ENCODE measurements at places on chromosomes 1 and 21. TPM values are rescaled to one million over a fixed set of nuclear protein-coding genes. Genes with fewer than 3 reads are reported as not detected.
A peak's percentile ranks its signal among the peaks of the same experiment; 100 is the strongest.

ADGRL2 gene
- total RNA-seq = 166 TPM

DNA sequence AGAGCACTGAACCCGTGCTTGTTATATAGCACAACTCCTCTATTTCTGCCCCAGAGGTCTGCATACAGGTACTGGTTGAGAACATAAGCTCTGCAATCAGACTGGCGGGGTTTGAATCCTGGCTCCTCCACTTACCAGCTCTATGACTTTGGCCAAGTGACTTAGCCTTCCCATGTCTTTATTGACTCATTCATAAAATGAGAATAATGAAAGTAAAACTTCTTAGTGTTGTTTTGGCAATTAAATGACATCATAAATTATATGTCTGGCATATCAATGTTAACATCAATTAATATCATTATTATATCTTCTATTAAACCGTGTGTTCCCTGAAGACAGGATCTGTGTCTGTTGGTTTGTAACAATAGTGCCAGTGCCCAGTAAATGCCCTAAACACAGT lies 4.3 kb downstream of the INKA2 start:
- no peak for DNase-seq

SYT6 gene
- not detected for total RNA-seq

- no peak for DNase-seq
Observed at GRCh38 chr1:12527564-12527963, 90.4 kb downstream of the DHRS3 start.

DNA sequence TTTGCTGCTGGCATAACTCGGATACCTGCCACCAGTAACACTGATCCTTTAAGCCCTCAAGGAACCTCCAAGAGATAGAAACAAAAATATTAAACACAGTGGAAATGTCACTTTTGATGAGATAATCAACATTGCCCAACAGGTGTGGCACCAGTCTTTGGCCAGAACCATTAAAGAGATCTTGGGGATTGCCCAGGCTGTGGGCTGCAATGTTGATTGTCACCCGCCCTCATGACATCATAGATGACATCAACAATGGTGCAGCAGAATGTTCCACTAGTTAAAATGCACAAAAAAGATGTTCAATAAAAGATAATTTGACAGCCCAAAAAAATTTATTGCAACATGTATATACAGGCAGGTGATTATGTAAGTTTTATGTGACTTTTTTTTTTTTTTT lies 20.2 kb upstream of the ZMYM1 start:
- no peak for DNase-seq

DNA sequence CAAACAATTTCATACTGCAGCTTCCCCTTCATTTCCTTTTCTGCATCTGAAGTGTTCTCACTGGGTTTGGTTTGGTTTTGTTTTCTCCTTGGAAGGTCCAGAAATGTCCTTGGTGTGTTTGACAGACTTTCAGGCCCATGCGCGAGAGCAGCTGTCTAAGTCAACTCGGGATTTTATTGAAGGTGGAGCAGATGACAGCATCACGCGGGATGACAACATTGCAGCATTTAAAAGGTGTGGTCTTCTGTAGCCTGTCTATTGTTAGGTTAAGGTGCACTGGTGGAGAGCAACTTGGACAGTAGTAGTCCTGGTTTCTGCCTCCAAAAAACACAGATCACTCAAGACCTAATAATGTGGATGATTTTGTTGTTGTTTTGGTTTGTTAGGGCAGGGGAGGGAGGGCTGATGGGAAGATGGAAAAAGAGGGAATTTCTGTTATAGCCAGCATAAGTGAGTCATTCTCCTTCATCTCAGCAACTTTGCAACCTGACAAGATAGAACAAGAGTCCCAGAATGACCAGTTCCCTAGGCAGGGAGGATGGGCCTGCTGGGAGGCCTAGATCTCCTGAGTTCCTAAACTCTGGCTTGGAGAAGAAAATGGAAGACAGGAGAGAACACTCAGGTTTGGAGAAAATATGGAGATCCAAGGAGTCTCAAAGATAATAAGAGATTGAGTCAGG lies 12.5 kb downstream of the HAO2 start:
- DNase-seq = no peak

DNA sequence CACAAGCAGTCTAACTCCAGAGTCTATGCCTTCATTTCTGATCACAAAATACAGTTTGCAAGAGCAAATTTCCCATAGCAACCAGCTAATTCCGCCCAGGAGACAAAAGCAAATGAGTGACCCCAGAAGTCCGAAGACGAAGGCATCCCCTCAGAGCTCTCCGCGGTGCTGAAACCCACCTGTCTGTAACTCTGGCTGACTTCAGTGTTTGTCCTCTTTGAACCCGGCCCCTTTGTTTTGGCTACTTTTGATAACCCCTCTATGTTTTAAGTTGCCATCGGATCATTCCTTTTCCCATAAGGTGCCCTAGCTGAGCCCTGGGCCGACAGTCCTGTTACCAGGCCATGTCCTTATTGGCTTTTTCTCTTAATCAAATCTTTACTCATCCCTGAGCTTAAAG lies 515.8 kb downstream of the PTPRU start:
- DNase-seq = no peak

GRCh38 chr1:5953386-5953785 lies 38.8 kb downstream of the NPHP4 start:
- no peak for DNase-seq

GRCh38 chr1:22615886-22616285 lies 20.5 kb upstream of the C1QA start:
- no peak for DNase-seq

GRCh38 chr1:218514689-218515088 lies 169.6 kb downstream of the TGFB2 start:
- no peak for DNase-seq

GRCh38 chr1:166080277-166080966 lies 86.4 kb downstream of the FAM78B start:
- DNase-seq = no peak

GRCh38 chr1:233482388-233482787 lies 131.5 kb upstream of the KCNK1 start:
- no peak for DNase-seq

GRCh38 chr1:245874942-245875580 lies 632.0 kb downstream of the SMYD3 start:
- DNase-seq = peak; percentile 90

DNA sequence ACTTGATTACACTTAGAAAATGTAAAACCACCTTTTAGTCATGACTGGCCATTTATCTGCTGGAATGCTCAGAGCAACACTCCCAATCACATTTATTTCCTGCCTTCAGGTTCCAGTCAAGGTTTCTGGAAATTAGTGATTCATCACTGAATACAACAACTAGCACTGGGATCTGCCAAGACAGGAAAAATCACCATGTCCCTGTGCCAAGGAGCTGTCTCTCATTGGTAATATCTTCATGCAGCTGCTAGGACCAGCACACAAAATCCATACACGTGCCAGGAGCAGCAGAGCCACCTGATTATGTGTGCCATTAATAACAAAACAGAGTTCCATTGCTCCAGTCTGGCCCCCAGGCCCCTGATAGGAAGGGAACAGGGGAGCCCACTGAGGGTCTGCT lies 194.6 kb downstream of the TNR start:
- DNase-seq = peak; percentile 68

DNA sequence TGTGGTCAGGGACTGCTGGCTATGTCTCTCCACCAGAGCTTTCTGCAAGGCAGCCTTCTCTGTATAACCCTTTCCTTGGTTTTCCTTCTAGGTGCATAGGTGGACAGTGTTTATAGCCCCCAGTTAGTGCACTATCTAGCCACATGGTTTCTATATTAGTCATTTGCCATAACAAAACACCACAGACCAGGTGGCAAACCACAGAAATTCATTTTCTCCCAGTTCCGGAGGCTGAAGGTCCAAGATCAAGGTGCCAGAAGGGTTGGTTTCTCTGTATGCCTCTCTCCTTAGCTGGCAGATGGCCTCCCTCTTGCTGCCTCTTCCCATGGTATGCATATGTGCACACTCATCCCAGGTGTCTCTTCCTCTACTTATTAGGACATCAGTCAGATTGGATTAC lies 106.4 kb downstream of the KAZN start:
- no peak for DNase-seq

- DNase-seq = no peak
Observed at GRCh38 chr1:1631782-1632420, at the start of gene MMP23B. Gene MMP23B (plus strand): TSS chr1:1632173. CDS start chr1:1632219, 46 bp downstream.

DNA sequence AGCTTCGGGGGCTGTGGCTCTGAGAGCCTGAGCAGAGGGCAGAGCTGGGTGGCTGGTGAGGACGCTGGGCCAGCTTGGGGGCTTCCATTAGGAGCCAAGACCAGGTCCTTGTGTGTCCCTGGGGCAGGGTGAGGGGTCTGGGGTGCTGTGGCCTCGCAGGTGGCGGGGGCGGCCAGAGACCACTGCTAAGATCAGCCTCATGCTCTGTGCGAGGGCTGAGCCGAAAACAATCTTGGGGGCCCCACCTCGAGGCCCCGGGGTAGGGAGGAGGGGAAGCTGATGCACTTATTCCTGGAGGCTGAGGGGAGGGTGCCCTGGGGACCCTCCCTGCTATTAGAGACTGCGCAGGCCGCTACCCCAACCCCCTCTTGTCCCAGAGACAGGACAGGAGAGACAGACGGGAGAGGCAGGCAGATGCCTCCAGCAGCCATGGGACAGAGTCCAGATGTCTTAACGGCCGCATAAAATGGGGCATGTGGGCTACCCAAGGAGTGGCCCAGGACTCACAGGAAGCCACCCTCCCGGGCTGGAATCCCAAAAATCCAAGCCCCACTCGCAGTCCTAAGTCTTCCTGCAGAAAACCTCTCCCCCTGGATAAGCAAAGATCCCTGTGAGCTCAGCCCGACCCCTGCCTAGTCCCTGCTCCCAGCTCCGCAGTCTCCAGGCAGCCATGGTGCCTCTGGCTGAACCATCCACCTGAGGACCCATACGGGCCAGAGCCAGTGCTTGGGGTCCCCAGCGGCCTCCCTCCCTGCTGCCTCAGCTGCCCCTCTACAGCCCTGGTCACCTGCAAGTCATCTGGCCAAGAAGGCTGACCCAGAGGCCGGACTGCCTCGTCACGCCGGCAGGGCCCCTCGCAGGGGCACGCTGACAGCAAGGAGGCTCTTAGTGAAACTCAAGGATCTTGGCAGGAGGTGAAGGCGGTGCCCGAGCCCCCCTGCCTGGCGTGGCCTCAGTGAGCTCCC lies 43.6 kb upstream of the COL18A1 start:
- DNase-seq = no peak

DNA sequence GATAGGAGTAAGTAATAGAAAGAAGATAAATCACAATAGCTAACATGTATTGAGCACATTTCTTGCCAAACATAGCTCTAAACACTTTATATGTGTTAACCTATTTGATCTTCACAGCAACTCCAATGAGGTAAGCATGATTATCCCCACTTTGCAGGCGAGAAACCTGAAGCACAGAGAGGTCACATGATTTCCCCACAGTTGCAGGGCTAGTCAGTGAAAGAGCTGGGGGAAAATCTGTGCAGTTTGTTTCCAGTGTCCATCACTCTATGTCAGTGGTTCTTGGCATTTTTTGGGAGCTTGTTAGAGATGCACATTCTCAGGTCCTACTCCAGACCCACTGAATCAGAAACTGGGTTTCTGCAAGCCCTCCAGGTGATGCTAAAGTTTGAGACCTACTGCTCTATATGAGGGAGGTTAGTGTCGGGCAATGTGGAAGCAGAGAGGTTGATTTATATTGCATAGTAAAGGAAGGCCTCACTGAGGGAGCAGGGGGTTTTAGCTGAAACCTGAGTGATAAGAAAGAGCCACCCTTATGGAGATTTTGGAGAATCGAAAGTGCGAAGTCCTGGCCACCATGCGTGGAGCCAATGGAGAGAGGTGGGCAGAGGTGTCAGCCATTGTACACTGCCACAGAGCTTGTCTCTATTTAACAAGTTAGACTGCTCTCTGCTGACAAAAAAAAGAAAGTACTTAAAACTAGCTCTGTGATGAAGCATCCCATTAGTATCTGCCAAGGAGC lies 20.9 kb downstream of the MCOLN3 start:
- no peak for DNase-seq

- no peak for DNase-seq
Observed at GRCh38 chr1:221162352-221162751, 283.1 kb downstream of the HLX start.

- no peak for DNase-seq
Observed at GRCh38 chr21:42724226-42724920, 71.0 kb downstream of the PDE9A start.

- DNase-seq = no peak
Observed at GRCh38 chr21:29105218-29105617, 25.2 kb upstream of the MAP3K7CL start.

LRRC38 gene
- total RNA-seq = not detected

PDZK1 gene
- not detected for total RNA-seq

GRCh38 chr21:18274370-18274769 lies 29.7 kb downstream of the CHODL start:
- DNase-seq = no peak

Data from glomerular endothelial cell (primary cell).